Amniotic epithelial cell (primary cell): ENCODE measurements at places on chromosomes 6 and 20.

- DNase-seq: peak; percentile 96
Measured at GRCh38 chr6:53862662-53863462, 68.1 kb downstream of the LRRC1 start.

DNA sequence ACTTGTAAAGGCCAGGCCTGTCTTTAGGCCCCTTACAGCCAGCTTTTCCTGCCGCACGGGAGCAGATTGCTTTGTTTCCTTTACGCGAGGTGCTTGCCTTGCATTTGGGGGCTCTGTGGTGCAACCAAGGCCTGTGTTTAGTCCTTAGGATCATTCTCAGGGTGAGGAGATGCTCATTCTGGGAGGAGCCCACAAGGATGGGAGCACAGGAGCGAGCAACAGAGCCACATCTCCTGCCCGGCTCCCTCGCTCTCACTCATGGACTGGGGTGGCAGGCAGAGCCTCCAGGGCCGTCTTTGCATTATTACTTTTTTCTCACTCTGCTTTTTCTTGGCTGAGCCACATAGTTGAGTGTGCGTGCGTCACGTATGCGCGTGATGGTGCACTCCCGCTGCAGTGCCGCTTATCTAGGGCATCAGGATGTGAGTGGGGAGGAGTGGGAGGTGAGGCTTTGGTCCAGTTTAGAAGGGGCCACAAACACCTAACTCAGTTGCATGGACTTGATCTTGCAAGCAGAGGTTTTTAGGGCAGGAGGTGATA lies 19.1 kb downstream of the DYNLRB1 start:
- no peak for DNase-seq

DNA sequence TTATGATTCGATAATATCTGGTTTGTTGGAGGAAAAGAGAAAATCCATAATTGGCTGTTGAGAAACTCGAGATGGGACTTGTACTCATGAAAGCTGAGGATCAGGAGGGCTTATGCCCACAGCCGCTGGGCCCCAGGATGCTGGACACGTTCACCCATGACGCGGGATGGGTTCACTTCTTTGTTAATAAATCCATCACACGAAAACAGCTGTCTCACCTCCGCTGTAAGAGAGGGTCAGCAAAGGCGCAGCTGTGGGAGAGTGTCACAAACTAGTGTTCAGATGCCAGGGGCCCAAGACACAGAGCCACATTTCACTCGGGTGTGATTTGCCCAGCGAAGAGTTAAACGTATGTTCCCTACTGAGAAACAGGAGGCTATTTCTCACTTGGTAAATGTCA lies 315.1 kb downstream of the THBS2 start:
- no peak for DNase-seq

GRCh38 chr6:75305573-75305972 lies 21.0 kb upstream of the TMEM30A start:
- DNase-seq: no peak

- DNase-seq: no peak
Measured at GRCh38 chr6:53241938-53242337, 93.3 kb upstream of the GCM1 start.
